ENCODE measurements at places on chromosomes 7 and 10.

- DNase-seq, result no peak
These were observed 186.6 kb downstream of the DPY19L1 start for GRCh38 chr7:34850681-34851080.

DNA sequence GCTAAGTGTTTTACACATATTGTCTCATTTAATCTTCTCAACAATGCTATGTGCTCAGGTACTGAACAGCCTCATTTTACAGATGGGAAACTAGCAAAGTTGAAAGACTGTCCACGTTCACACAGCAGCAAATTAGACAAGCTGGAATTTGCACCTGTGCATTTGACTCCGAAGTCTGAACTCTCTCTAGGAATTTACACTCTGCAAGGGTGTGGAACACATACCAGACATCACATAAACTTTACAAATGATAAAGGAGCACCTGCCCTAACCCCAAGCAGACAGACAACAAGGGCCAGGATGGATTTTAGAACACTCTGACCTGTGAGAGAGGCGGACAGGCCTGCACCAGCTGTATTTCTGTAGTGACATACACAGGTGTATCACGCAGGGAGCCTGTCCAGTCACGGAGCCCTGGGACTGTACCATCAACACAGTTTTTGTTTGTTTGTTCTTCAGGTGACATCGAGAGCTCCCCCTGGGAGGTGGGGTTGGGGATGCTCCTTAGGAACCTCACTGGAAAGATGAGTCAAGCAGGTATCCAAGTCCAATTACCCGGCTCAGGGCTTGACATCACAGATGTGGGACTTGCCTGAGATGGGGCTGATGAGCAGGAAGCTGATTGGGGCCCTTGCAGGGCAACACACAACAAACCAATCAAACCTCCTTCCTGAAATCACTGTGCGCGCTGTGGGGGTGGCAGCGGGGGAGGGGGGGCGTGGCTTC, 31.0 kb downstream of the MKI67 start:
- peak; percentile 55 for DNase-seq

GRCh38 chr7:100493476-100494264, 9.9 kb downstream of the NYAP1 start:
- DNase-seq, result no peak

DNA sequence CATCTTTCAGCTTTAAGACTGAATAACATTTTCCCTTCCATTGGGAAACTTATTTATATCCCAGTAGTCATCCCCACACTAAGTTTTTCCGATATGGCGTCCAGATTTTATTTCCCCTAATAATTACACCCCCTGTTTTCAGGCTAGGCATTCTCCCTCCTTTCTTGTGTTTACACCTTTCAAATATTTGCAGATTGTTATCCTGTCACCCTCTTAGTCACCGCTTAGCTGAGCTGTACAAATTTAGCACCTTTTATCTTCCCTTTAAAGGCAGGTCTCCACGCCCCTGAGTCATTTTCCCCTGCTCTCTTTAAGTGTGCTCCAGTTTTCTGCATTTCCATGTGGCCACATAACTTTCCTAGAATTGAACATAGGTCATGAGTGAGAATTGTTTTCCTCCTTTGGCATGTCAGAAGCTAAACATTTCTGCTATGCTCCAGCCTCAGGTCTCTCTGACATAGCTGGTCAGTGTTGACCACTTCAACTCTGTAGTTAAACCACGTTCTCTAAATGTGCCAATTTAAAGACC, 47.4 kb downstream of the LRRC4 start:
- DNase-seq, result peak; percentile 2

- DNase-seq, result peak; percentile 91
These were observed 9.3 kb upstream of the TMEM270 start for GRCh38 chr7:73851410-73852338.

GRCh38 chr10:99329304-99329553, at the start of gene CNNM1:
Gene CNNM1 (plus strand): TSS chr10:99329356. CDS start chr10:99329388, 32 bp downstream.
- peak; percentile 38 for DNase-seq

- DNase-seq, result no peak
These were observed 529.8 kb upstream of the C7orf33 start for GRCh38 chr7:148060724-148061123.

- no peak for DNase-seq
These were observed 323.1 kb upstream of the GALNT17 start for GRCh38 chr7:70808876-70809275.

DNA sequence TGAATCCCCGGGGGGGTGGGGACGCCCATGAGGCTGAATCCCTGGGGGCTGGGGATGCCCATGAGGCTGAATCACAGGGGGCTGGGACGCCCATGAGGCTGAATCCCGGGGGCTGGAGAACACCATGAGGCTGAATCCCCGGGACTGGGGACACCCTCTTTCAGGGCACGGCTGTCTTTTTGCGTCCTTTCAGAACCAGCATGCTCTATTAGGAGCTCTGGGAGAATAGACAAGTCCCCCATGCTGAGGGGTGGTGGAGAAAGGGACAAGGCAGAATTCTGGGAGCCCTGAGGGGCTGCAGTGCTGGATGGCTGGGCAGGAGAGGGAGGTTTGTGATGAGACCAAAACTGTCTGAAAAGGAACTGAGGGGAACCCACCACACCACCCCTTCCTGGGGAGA, 257.3 kb upstream of the TCERG1L start:
- DNase-seq, result no peak

- no peak for DNase-seq
These were observed 5.7 kb downstream of the PLCE1 start for GRCh38 chr10:93999401-93999851.

- DNase-seq, result no peak
These were observed 100.6 kb upstream of the PDE1C start for GRCh38 chr7:32170838-32171237.

DNA sequence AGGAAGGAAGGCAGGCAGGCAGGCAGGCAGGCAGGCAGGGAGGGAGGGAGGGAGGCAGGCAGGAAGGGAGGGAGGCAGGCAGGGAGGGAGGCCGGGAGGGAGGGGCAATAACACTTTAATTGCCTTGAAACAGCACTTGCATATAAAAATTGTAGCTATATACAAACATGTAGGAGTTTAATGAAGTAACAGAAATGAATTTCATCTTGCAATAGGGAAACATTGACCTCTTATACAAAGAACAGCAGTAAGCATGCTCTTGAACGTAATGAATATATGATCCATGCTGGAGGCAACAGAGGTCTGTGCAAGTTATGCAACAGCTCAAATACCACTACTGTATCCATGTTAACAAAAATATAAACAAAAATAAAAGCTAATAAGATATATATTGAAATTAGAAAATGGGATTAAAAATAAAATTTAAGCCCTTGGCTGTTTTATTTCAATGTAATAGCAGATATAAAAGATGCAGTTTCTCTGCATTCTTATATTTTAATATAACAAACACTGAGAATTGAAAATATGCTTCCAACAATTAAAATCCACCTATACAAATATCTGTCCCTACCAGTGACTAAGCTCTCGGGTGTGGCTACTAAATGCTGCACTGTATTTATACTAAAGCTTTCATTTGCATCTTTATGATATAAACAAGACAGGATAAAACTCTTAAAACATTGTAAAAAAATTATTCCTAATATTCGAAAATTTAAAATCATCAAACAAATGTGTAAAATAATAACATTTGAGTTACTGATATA, 50.3 kb downstream of the CACNA2D1 start:
- no peak for DNase-seq

DNA sequence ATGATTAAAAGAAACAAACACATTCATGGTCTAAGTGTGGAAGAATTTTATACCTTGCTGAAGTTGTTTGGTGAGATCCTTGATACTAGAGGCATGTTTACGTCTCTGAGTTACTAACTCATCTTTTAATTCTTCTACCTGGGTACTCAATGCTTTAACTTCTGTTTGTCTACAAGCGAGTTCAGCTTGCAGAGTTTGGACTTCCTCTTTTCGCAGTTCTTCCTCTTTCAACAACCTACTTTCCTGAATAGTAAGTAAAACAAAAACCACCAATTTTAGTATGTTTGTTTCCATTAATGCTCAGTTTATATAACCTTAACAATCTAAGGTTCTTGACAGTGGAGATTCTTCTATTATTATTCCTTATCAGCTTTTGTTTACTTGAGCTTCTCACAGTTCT, 42.9 kb downstream of the CCDC186 start:
- DNase-seq, result no peak

GRCh38 chr10:11162828-11163599, 145.3 kb downstream of the CELF2 start:
- no peak for DNase-seq

DNA sequence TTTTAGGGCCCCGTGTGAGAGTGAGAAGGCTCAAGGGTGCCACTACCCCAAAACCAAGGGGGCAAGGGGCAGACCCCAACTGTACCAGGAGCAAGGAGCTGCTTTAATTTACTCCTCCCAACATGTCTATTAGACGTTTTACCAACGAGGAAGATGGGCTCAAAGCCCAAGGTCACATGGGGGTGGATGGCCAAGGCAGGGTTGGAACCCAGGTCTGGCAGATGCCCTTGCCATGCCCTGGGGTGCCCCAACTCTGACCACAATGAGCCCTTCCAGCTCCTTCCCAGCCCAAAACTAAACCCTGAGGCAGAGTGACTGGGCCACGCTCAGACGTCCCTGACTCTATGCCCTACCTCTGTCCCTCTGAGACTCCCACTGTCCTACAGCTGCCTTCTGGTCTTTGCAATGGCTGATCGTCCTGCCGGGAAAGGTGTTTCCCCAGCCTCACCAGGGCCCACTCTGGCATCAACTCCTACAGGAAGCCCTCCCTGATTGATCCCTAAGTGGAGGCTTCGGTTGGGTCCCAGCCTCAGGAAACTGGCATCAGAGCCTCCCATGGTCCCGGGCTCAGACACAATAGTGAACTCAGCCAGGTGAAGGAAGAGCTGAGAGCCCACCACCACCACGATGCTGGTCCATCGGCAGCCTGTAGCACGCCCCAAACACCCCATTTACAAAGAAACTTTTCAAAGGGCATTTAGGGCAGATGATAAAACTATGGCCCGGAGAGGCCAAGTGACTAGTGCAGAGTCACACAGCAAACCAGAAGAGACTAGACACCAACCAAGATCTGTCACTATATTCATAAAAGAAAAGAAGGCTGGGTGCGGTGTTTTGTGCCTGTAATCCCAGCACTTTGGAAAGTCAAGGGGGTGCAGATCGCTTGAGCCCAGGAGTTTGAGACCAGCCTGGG, 60.2 kb upstream of the MYL10 start:
- DNase-seq, result no peak

DNA sequence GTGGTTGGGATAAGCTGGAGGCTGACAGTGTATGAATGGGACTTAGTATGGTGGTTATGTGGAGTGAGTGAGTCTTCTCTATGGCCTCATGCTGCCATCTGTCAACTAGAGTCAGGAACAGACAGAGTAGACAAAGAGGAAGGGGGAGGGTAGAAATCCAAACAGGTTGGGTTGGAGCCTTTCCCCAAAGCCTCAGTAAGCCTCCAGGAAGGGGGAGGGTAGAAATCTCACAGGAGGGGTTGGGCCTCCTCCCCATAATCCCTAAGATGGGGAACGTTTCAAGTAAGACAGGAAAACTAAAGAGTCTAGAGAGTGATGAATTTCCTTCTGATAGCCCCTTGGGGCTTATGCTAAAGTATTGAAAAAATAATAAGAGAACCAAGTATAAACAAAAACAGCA, 2.0 kb upstream of the AKR1B15 start:
- no peak for DNase-seq

DNA sequence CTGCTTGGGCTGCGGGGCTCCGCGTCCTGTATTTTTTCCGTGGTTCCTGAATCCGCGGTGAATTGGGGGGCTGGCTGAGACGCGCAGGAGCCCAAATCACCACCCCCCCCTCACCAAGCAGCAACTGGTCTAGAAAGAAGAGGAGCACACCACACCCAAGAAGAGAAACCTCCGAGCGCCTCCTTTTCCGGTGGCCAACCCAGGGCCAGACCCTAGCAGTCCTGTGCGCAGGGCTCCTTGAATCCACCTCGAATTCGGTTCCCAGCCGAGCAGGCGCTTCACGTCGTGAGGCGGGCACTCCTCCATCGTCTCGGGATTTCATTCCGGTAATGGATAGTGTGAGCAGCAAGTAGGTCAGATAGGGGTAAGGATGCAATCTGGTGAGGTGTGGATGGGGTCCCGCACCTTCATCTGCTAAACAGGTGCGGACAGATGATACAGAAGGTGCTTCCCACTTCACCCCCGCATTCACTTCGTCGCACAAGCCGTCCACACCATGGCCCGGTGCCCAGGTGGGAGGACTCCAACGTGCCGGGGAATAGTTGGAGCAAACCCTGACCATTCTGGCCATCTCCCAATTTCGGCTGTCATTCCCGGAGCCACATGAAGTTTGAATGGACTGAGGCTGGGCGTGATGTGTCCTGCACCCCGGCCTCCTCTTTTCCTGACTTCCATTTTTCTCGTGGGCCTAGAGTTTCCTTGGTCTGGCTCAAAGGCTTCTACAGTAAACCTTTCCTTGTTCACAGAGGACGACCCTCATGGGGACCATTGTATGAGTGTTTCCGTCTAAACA, 19.8 kb upstream of the ZNF273 start:
- DNase-seq, result no peak

GRCh38 chr10:101273330-101273729, 44.1 kb upstream of the LBX1 start:
- no peak for DNase-seq

- DNase-seq, result no peak
These were observed 32.6 kb downstream of the UMAD1 start for GRCh38 chr7:7673240-7673550.

- no peak for DNase-seq
These were observed 21.3 kb upstream of the KPNA7 start for GRCh38 chr7:99229234-99229633.

DNA sequence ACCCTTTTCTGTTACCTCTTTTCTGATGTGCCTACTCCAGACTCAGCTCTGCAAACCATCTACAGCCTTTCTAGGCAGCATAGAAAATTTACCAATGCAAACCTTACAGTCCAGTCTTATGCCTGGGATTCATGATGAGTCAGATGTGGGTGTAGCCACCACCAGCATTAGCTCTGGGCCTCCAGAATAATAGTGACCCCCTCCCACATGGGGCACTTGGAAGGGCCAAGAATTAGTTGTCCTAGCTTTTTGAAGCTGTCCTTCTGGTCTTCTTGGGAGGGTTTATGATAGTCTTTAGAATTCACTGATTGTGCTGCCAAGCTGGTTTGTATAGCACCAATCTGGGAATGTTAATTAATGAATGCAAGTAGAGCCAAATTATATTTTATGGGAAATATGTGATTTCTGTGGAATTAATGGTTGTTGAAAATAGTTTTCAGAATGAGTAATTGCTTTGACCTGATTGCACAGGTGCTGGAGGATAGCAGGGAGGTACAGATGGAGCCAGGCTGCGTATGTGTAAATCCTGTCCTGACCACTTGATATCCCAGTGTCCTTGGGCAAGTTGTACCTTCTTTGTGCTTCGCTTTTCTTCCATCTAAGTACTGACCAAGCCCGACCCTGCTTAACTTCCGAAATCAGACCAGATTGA, 94.8 kb downstream of the CPED1 start:
- DNase-seq, result peak; percentile 49

DNA sequence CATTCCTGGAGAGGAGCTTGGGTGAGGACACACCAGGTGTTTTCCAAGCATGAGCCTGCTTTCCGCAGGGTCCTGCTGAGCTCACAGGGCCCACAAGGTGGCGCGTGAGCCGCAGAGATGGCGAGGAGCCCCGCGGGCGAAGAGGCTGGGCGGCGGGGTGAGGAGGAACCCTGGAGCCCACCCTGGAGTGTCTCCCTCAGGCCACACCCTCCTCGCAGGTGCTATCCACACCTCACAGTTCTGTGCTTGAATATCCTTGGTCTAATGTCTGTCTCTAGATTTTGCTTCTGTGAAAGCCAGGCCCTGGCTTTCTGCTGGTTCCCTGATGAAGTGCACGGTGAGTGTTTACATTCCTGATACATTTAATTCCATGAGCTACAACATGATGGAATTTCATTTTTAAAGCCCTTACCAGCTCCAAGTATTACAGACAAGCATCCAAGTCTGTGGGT, 433.6 kb downstream of the ACTR3B start:
- no peak for DNase-seq

All from RWPE1 (cell line).